Colonic mucosa (tissue), 4 donors: ENCODE measurements at places on chromosomes 6 and 20.
A peak's percentile ranks its signal among the peaks of the same experiment; 100 is the strongest.

GRCh38 chr20:2124564-2125213 is 23.1 kb downstream of the STK35 start:
- no peaks in the 10 kb centered on the region for H3K4me1 ChIP-seq
- H3K4me3 ChIP-seq = no peak overlapping the region
- no peak for DNase-seq
- H3K36me3 ChIP-seq = no peaks in the 10 kb centered on the region

DNA sequence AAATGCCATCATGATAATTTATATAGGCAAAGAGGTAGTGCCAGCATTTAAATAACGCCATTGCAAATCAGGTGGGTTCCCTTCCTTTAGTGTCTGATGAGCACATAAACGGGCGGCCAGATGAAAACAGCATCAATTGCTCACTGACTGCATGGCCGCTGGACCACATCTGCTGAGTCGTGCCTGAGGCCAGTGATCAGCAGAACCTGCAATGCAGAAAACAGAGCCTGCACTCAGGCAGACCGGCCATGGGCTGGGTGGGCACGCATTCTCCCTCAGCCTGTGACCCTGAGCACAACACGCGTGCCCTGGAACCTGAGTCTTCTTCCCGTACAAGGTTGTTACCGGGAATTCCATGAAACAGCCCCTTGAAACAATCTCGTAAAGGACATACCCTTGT is 144.0 kb upstream of the THBS2 start:
- DNase-seq = no peak
- no peaks in the 10 kb centered on the region for H3K27me3 ChIP-seq
- H3K4me1 ChIP-seq = no peaks in the 10 kb centered on the region
- no peak overlapping the region for H3K27ac ChIP-seq
- H3K36me3 ChIP-seq = no peaks in the 10 kb centered on the region

GRCh38 chr6:134003542-134003951 is 48.9 kb downstream of the SLC2A12 start:
- H3K4me1 ChIP-seq = no peaks in the 10 kb centered on the region
- H3K36me3 ChIP-seq = no peaks in the 10 kb centered on the region
- H3K27ac ChIP-seq = no peak overlapping the region
- no peaks in the 10 kb centered on the region for H3K27me3 ChIP-seq

DNA sequence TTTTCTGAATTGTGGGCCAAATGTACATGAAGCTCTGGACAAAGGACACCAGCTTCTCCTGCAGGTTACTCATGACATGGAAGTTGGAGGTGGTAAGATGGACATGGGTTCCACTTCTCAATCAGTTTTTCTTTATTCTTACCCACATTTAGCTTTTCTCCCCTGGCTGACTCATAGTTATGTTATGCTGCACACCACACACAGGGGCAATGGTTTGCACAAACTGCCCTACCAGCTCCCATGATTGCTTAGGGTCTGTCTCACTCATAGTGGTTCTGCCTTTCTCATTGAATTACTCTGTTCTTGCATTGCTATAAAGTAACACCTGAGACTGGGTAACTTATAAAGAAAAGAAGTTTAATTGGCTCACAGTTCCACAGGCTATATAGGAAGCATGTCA is 4.5 kb upstream of the CD109 start:
- no peaks in the 10 kb centered on the region for H3K27me3 ChIP-seq
- no peak for DNase-seq
- H3K36me3 ChIP-seq = no peaks in the 10 kb centered on the region
- H3K4me3 ChIP-seq = no peak overlapping the region

DNA sequence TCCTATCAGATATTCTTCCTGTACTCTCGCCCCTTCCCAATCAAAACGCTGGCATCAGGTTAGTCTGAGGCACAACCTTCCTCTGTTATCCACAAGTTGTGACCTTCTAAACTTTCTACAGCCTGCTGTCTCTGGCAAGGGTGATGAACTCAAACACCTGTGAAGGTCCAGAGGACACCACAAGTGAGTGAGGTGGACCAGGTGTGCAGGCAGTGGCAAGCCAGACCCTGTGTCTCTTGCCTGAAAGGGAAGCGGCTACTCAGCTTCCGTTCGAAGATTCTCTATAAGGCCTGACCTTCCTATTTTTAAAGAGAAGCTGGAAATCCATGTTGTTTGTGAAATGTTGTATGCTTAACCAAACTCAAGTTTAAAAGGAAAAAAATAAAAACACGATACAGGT is 36.8 kb downstream of the GCM1 start:
- no peaks in the 10 kb centered on the region for H3K4me1 ChIP-seq
- no peaks in the 10 kb centered on the region for H3K27me3 ChIP-seq
- H3K4me3 ChIP-seq = no peak overlapping the region

DNA sequence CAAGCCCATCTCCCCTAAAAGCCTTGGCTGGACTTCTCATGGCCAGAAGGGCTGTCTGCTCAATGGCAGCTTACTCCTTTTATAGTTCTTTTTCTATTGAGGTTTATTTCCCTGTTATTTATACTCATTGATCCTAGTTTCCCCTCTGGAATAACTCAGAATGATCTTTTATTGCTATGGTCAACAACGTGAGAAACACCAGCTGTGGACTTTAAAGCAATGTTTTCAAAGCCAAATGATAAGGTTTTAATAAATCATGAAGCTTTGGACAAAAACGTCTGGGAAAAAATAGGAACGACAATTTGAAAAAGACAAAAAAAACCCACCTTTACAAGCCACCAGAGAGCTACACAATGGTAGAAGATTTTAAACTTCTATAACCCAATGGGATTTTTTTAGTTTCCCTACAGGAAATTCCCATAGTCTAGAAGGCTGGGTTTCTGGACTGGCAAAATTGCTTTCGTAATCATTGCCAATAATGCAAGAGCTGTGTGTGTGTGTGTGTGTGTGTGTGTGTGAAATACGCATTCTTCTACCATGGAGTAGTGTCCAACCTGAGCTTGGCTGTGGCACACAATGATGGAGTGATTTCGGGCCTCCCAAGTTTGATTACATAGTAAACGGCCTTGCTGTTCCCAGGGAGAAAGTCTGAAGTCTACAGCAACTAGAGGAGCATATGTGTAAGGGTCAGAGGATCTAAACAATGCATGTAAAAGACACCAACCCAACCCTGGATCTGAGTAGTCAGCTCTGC is 396.0 kb downstream of the SYNE1 start:
- H3K27me3 ChIP-seq = no peaks in the 10 kb centered on the region
- no peaks in the 10 kb centered on the region for H3K36me3 ChIP-seq
- H3K27ac ChIP-seq = no peak overlapping the region
- no peak overlapping the region for H3K4me3 ChIP-seq

DNA sequence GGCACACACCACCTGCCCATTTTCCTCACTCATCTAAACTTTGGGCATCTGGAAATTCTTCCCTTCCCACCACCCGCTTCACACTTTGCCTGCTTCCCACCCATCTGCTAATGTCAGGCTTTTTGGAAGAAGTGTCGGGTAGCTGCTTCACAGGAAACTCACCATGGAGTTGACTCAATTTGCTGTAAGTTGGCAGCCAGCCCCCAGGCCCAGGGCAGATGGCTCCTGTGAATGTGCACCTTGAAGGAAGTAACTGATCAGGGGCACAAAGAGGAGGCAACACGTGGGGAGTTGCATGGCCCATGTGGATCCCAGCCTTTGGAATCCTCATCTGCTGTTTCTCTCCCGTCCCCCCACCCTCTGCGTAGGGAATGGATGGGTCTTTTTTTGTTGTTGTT is 87.3 kb downstream of the PPP1R14C start:
- DNase-seq = no peak
- no peaks in the 10 kb centered on the region for H3K36me3 ChIP-seq
- no peak overlapping the region for H3K4me3 ChIP-seq

DNA sequence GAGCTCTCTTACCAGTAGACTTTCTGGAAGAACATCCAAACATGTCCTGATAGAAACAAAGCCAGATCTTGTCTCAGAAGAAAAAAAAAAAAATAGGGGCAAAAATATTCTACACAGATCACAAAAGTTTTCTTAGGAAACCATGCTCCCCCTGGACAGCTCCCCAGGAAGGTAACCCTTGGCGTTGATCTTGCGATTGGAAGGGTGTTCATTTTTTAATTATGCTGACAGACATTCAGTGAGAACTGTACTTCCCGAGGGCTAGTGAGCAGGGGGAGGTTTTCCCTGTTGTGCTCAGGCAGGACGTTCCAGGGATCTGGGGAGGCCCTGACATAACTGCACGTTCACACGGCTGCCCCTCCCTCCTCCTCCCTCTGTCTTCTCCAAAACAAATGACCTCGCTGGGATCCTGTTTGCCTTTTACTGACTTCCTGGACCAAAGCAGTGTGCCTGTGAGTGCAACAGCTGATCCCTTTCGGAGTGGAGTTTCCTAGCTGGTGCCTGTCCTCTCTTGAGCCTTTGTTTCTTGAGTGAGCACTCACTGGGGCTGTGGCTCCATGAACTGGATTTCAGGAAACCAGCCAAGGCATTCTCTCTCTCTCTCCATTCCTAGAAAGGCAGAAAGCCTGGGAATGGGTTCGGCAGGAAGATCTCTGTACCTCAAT is 46.7 kb downstream of the MARCKS start:
- H3K27ac ChIP-seq = no peak overlapping the region
- peaks cover 6% of the 10 kb centered on the region for H3K4me1 ChIP-seq
- H3K4me3 ChIP-seq = no peak overlapping the region
- H3K27me3 ChIP-seq = no peaks in the 10 kb centered on the region

GRCh38 chr6:151155095-151155494 is 84.7 kb upstream of the AKAP12 start:
- no peaks in the 10 kb centered on the region for H3K27me3 ChIP-seq
- no peak overlapping the region for H3K4me3 ChIP-seq
- no peak for DNase-seq

- H3K36me3 ChIP-seq = no peaks in the 10 kb centered on the region
- H3K4me1 ChIP-seq = no peaks in the 10 kb centered on the region
- DNase-seq = no peak
- no peak overlapping the region for H3K27ac ChIP-seq
- H3K4me3 ChIP-seq = no peak overlapping the region
Observed at GRCh38 chr6:19289457-19289856, 547.7 kb upstream of the ID4 start.

- H3K4me1 ChIP-seq = peaks cover 7% of the 10 kb centered on the region
- H3K36me3 ChIP-seq = no peaks in the 10 kb centered on the region
- H3K27me3 ChIP-seq = no peaks in the 10 kb centered on the region
- DNase-seq = peak; percentile 46
Observed at GRCh38 chr6:30061858-30062458, 893 bp downstream of the POLR1H start.

DNA sequence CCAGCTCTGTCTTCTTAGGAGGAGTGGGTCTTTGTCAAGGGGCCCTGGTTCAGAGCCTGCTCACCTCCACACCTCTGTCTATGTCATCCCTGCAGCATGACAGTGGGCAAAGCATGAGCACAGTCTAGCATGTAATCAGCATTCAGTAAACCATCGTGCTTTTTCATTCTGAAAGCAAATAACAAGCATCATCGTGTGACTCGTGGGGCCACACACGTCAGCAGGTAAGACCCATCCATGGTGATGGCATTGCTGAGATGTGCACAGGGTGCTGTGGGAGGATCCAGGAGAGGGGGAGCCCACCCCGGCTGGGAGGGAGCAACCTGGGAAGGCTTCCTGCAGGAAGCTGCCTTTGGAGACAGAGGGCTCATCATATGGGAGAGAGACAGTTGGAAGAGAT is 106.7 kb downstream of the TMEM242 start:
- no peaks in the 10 kb centered on the region for H3K27me3 ChIP-seq
- no peak overlapping the region for H3K27ac ChIP-seq
- no peak overlapping the region for H3K4me3 ChIP-seq
- H3K36me3 ChIP-seq = no peaks in the 10 kb centered on the region
- H3K4me1 ChIP-seq = no peaks in the 10 kb centered on the region

DNA sequence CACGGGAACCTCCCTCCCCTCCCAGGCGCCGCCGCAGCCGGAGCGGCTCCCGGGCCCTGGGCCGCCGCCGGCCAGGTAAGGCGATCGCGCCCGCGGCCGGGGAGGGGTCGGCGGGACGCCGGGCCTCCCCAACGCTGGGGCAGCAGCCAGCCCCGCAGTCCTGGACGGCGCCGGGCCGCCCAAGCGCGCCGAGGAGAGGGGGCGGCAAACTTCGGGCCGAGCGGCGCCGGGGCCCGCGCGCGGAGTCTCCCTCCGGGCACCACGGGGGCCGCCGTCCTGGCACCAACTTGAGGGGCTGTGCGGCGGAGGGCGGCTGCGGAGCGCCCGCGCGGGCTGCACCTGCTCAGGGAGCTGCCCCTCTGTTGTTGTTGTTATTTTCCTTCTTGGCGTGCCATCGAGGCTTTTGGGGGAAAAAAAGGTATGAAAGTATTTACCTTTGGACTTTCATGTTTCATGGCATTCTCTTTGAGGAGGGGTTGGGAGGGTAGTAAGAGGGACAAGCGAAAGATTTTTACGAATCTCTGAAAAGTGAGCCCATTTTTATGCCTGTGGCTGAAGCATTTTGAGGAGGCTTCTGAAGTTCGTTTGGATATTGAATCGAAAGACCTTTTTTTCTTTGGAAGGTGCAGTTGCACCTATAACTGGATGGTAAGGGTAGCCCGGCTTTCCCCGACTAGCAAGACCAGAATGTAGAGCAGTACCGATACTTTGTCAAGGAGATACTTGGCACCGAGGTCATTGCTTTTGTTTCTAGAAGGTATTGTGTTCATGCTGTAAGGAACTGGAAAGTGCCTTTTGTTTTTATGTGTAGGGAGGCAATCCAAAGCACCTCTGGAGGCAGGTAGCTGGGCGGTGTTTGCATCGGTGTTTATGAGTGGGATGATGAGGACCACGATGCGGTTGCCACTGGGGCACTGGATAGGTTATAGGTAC is at the start of gene RNF182:
RNF182 (plus strand) TSS at position 4 of the 933 bp plus-strand sequence. CDS start 52,168 bp downstream, outside the sequence.
- H3K4me3 ChIP-seq = peak within 1 kb of the TSS; percentile 30
- H3K27me3 ChIP-seq = peaks cover 54% of the 10 kb centered on the region
- H3K36me3 ChIP-seq = no peaks in the 10 kb centered on the region
- DNase-seq = peak; percentile 27
- peaks cover 5% of the 10 kb centered on the region for H3K4me1 ChIP-seq

DNA sequence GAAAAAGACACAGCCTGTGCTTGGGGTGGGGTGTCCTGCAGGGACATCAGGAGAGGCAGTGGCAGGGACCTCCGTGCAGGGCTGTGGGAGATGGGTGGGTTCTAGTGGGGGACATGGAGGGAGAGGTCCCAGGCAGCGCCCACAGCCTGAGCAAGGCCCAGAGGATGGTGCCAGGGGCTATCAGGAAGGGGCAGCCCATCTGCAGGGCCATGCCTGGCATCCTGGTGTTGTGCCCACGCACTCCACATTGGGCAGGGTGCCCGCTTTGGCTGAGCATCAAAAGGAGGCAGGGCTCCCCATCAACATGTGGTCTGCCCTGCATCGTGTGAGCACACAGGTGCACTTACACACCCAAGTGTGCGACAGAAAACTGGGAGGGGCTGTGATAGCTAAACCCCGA is 184.3 kb upstream of the SNX9 start:
- no peak overlapping the region for H3K27ac ChIP-seq
- no peaks in the 10 kb centered on the region for H3K36me3 ChIP-seq
- no peak for DNase-seq
- no peaks in the 10 kb centered on the region for H3K4me1 ChIP-seq
- no peaks in the 10 kb centered on the region for H3K27me3 ChIP-seq

GRCh38 chr20:63635431-63636141 is 8.7 kb upstream of the GMEB2 start:
- no peaks in the 10 kb centered on the region for H3K27me3 ChIP-seq
- no peaks in the 10 kb centered on the region for H3K36me3 ChIP-seq
- peak overlapping the region; percentile 66 for H3K27ac ChIP-seq
